ENCODE measurements at places on chromosomes 11 and 22.

DNA sequence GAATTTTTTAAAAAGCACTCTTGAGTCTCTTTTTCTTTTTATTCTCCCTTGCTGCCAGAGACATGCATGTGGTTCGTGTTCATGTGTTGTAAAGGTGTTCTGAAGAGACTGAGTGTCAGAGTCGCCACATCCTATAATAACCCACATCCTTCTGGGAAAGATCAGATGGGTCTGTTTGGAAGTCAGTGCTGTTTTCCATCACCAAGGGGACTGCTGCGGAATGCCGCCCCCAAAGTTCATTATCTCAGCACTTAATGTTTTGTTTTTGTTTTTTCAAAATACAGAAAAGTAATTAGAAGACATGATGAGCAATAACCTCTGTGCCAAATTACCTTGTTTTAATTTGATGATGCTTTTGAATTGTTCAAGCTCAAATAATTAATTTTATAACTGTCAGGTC lies 56.9 kb upstream of the EIF3M start:
- ATAC-seq: no peak

GRCh38 chr22:32042924-32043323 lies at the start of gene SLC5A1:
TSS of gene SLC5A1 (plus strand) at chr22:32043261. CDS start at chr22:32043282, 21 bp downstream.
- ATAC-seq: no peak

DNA sequence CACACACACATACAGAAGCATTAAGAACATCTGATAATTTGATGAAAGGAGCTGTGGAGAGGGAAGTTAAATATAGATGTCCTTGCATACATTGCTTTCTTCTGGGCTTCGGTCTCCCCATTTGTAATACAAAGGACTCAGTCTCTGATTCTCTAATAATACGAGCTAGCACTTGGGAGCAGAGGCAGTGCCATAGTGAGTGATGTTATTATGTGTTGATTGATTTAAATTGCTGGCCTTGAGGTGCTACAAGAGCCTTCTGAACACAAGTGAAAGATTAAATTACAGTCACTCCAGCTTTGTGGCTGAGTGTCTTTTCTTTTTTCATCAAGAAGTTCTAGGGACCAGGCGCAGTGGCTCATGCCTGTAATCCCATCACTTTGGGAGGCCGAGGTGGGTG lies 61.5 kb upstream of the HMGXB4 start:
- no peak for ATAC-seq

- no peak for ATAC-seq
Measured at GRCh38 chr11:67670316-67671210, 3.9 kb downstream of the ALDH3B2 start.

- ATAC-seq: no peak
Measured at GRCh38 chr11:106475181-106475580, 397.7 kb downstream of the AASDHPPT start.

Data from gastroesophageal sphincter (tissue), 4 donors.